ENCODE measurements at places on chromosomes 1 and 21.

DNA sequence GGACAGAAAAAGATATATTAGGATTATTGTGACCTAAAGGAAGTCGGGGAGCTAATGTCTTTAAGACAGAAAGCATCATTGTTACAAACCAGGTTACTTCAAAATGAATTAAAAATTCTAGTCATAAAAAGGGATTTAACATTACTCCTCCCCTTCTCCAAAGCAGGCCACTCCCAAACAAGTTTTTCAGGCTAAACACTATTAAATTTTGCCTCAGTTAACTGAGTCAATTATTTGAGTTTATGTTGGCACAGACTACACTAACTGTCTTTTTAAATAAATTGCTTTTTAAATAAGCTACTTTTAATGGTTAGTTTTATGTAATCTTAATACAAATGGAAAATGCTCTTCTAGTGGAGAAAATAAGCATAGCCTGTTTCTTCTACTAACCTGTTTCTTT is 395.0 kb upstream of the DUSP10 start:
- no peak for DNase-seq

DNA sequence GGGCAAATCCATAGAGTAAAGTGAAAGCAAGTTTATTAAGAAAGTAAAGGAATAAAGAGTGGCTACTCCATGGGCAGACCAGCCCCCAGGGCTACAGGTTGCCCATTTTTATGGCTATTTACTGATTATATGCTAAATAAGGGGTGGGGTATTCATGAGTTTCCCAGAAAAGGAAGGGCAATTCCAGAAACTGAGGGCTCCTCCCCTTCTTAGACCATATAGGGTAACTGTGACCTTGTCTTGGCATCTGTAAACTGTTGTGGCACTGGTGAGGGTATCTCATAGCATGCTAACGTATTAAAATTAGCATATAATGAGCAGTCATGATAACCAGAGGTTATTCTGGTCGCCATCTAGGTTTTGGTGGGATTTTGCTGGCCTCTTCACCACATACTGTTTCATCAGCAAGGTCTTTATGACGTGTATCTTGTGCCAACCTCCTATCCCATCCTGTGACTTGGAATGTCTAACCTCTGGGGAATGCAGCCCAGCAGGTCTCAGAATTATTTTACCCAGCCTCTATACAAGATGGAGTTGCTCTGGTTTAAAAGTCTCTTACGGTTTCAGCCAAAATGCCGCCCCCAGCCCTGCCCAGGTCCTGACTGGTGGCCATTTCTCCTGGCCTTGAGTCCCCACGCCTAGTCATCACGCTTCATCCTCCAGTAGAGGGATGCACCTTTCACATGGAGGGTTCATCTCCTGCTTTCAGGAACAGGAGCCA is 982 bp upstream of the TRIM17 start:
- no peak for DNase-seq

- no peak for DNase-seq
Observed at GRCh38 chr1:30001011-30001731, 722.2 kb downstream of the MATN1 start.

- no peak for DNase-seq
Observed at GRCh38 chr1:215568299-215568692, 1.2 kb downstream of the KCTD3 start.

GRCh38 chr1:82775406-82776000 is 974.8 kb downstream of the ADGRL2 start:
- DNase-seq = no peak

GRCh38 chr1:8136766-8137165 is 110.7 kb upstream of the ERRFI1 start:
- DNase-seq = no peak

DNA sequence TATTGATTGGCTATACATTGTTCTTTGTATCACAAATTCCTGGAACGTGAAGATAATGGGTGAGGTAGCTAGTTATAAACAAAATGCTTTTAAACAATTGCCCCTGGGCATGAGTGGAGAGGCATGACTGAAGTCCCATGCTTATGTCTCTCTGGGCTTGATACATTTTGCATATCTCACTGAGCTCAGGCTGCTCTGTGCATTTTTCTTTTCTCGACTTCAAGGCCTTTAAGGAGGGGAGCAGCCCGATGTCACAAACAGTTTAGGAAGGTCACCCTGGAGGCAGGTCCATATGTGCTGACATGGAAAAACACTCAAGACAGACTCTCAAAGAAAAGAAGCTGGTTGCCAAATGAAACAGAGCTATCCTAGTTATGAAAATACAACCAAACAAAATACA is 80.1 kb upstream of the PUM1 start:
- DNase-seq = no peak

GRCh38 chr1:5819391-5820025 is 172.7 kb downstream of the NPHP4 start:
- no peak for DNase-seq

- DNase-seq = no peak
Observed at GRCh38 chr1:219534991-219535390, 77.9 kb downstream of the ZC3H11B start.

Data from brain pericyte (primary cell).